ENCODE measurements at places on chromosomes 6 and 20.

DNA sequence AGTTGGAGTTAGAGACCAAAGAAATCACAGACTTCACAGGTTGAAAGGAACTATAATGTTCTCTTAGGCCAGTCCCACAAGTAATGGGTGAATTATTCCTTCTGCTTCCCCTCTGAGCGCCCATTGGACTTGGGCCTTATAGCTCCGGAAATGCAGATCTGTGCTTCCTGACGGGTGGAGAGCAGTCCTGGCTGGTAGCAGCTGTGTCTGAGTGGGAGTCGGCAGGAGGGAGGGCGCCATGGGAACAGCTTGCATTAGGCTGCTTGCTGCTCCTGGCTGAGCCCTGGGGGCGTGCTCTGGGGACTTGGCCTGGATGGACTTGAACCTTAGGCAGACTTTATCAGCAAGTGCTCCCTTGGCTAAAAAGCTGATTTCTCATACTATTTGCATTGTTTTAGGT, 18.4 kb upstream of the NUP153 start:
- peak; percentile 72 for DNase-seq

- DNase-seq, result no peak
Observed at GRCh38 chr6:166308769-166309589, 787 bp upstream of the PRR18 start.

DNA sequence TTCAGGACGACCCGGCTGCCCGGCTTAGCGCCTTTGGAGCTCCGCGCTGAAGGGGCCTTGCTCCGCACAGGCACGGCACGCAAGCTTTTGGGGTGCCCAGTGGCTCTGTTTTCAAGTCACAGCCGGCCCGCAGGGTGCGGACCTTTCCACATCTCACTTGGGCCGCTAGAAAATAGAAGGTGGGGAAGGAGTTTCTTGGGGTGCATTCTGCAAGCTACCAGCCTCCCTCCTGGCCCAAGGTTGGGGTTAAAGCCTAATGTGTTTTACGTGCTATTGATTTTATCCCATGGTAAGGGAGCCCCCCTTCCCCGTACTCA, 561 bp downstream of the KAT14 start:
- DNase-seq, result no peak

GRCh38 chr20:58712151-58712791, 19.7 kb downstream of the NPEPL1 start:
- DNase-seq, result peak; percentile 1

DNA sequence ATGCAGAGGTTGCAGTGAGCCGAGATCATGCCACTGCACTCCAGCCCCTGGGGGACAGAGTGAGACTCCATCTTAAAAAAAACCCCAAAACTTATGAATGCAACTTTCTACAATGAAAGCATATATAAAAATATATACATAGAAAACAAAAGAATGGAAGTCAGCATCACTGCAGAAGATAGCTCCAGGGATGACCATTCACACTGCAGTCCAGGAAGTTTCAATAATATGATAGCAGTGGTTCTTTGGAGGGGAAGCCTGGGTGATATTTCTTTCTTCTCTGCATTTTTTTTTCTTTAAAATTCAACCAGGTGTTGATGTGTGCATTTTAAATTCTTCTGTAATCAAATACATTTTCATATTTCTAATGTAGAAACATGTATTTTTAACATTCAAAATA, 12.3 kb downstream of the HLA-G start:
- no peak for DNase-seq

- DNase-seq, result no peak
Observed at GRCh38 chr6:106977246-106977645, 2.7 kb upstream of the CD24 start.

DNA sequence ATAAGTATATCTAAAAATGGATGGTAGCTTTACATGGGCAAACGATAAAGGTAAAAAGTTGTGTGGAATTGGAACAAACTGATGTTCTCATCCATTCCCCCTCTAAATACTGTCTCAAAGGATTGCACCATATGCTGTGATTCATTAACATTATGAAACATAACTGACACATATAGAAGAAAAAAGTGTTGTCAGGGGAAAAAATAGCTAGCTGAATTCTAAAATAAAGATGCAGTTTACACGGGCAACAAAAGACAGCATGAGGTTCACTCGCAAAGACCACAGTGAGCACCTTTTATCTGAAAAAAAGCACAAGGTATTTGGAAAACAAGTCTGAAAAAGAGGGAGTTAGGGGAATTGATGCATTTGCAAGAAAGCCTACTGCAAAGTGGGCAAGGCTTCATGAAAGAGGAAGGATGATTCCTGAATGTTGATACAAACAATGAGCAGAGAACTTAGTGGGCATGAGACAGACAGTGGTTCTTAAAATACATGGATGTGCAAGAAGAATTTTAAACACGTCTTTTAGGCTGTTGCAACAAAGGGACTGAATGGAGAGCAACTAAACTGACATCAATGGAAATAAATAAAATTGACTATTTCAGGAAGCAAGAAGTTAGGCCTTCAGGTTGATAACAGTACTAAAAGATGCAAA, 280.9 kb downstream of the KIF16B start:
- DNase-seq, result peak; percentile 3

DNA sequence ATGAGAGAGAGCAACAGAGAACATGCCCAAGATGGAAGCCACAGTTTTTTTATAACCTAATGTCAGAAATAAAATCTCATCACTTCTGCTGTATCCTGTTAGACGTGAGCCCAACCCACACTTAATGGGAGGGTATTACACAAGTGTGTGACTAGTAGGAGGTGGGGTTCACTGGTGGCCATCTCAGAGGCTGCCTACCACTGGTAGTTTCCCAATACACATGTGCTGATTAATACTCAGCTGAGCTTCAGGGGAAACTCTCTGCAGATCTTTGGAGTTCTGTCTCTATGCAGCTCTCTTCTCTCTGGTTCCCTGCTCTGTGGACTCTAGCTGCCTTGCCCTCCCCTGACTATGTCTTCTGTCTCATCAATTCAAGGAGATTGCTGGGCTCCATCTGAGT, 35.7 kb downstream of the CNBD2 start:
- peak; percentile 49 for DNase-seq

- no peak for DNase-seq
Observed at GRCh38 chr6:46993846-46994245, 48.3 kb downstream of the ADGRF1 start.

- no peak for DNase-seq
Observed at GRCh38 chr6:90485635-90486277, 101.1 kb downstream of the MAP3K7 start.

DNA sequence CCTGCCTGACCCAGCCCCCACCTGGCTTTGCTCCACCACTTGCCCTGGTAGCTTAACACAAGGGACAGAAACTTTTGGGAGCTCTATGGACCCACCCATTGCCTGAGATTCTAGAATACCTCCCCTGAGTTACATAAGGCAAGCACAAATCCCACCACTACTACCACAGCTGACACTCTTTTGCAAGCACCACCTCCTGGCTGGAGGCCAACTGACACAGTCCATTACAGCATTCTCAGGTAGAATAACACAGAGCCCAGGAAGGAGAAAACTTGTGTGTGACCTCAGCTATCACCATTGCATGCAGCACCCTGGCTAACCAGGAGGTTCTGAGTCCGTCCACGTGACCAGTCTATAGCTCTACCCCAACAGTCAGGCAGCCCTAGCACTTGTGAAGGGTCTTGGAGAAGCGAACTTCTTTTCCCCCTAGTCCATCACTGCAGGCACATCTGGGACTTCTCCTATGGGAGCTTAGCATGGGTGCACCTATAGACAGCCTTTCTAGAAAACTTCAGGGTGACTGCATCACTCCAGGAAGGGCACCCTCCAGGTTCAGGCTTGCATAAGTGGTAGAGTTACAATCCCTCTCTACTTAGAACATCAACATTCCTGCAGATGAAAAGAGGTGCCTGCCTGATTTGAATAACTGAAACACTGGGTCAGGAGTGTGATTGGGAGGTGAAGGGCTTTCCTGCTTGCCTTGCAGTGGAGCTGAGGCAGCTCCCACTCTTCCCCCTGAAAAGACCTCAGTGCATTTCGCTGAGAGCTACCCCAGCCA, 30.1 kb downstream of the CITED2 start:
- DNase-seq, result no peak

DNA sequence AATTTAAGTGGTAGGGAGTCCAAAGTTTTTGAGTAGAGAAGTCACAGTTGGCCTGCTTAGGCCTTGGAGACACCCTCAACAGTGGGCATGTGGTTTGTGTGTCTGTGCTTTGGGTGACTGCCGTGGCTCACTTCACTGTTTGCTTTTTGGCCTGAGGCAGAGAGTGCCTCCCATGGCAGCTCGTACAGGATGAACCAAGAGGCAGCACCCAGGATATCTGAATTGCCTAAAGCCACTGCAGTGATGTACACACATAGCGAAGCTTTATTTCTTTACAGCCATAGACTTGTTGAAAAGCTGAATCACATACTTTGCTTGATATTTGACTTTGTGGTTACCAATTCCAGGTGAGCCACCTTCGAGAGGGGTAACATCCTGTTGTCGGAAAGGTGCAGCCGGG, 21.6 kb downstream of the RREB1 start:
- DNase-seq, result peak; percentile 49

- DNase-seq, result no peak
Observed at GRCh38 chr6:57180596-57180995, 8.5 kb downstream of the BAG2 start.

- peak; percentile 66 for DNase-seq
Observed at GRCh38 chr20:57594092-57594951, 25.9 kb downstream of the ZBP1 start.

- DNase-seq, result no peak
Observed at GRCh38 chr20:57107208-57107607, 159.2 kb downstream of the BMP7 start.

- no peak for DNase-seq
Observed at GRCh38 chr20:53448875-53449274, 144.8 kb downstream of the ZNF217 start.

DNA sequence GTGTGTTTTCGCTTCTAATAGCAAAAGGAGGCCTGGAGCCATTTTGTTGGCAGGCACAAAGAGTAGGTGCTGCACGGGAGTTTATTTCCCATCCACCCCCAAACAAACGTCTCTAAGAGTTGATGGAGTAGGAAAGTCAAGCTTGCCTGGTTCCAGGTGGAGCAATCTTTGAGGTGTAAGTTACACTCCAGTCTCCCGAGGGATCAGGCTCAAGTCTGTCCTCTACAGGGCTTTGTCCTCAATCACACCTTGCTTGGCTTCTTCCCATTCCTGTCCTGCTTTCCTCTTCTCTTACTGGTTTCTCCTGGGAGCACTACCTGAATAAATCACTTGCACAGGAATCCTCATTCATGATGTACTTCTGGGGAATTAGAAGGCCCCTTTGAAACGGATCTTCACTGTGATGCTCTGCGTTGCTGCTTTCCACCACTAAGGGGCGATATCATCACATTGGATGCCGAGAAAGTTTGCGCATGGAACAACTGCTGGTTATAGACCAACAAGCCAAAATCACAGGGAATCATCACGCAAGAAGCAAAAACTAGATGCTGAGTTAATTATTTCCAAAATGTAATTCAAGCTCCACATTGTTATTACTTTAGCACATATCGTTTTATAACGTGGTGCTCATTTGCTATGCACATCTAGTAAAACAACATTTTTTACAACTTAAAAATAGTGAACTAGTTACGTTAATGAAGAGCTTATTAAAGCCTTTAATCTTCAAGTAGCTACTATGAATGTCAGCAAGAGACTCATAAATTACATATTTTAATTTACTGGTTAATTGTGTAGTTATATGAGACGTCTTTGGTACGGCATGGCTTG, 156.8 kb downstream of the DNAH8 start:
- DNase-seq, result peak; percentile 63

DNA sequence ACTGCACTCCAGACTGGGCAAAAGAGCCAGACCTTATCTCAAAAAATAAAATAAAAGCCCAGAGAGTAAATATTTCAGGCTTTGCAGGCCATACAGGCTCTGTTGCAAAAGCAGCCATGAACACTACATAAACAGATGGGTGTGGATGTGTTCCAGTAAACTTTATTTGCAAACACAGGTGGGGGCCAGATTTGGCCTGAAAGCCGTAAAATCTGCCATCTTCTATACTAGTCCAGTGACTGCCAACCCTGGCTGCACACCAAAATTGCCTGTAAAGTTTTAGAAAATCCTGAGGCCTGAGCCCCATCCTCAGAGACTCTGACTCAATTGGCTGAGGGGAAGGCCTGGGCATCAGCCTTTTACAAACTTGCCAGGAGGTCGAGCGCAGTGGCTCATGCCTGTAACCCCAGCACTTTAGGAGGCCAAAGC, 103.6 kb downstream of the ZMYND8 start:
- no peak for DNase-seq

- DNase-seq, result peak; percentile 5
Observed at GRCh38 chr6:95280686-95281273, 296.6 kb upstream of the MANEA start.

- DNase-seq, result no peak
Observed at GRCh38 chr6:143198312-143198711, 137.6 kb downstream of the AIG1 start.

GRCh38 chr6:44203955-44204354, 12.8 kb upstream of the MYMX start:
- peak; percentile 66 for DNase-seq

DNA sequence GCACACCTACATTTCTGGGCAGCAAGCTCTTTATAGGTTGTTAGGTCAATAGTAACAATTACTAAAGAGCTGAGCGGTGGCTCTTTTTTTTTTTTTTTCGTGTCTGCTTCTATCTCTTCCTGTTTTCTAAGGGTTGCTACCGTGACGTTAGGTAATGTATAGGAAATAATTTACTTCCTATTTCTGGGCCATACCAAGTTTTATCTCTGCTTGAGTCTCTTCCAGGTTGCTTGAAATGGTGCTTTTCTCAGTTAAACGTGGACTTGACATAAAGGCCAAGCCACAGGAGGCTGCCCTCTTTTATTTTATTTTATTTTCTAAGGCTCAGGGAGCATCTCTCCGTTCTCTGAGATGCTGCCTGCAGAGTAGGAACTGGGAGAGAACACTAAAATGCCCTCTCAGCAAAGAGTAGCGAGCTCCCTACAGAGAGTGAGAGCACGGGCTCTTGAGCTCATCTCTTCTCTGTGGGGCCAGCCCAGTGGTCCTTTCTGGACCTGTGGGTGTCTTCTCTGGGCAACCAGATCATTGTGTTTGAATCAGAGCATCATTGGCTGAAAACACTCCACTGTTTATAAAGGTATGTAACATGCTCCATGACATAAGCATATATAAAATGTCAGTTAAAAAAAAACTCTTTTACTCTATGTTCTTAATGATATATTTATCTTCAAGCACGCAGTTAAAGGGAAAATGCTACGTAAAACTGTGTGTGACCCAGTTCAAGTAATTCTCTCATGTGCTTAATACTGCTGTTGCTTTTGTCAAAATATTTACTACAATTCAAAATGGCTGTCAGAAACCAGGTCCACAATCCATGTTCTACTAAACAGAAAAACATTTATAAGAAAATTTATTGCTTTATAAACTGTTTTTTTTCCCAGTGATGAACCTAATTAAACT, at the start of gene ZNF831:
Gene ZNF831 (plus strand): TSS at position 191 of the 900 bp plus-strand sequence. CDS start 27,199 bp downstream, outside the sequence.
- peak; percentile 72 for DNase-seq

DNA sequence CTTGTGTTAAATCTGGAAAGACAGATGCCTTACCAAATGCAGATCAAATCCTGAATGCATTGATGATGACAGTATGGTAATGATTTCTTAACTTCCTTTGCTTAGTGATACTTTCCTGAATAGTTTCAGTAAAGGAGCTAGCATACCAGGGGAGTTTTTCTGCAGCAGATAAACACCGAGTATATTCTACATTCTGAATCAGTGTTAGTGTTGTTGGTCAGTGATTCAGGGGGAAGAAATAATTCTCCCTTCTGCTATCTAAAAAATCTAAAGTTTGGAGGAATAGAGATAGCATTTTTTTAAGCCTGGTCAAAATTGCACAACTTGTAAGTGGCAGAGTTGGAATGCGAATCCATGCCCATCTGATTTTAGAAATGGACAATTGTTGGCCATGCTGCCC, 512.2 kb upstream of the MARCKS start:
- DNase-seq, result no peak

- no peak for DNase-seq
Observed at GRCh38 chr20:41131594-41132387, 5.6 kb upstream of the PLCG1 start.

All from NB4 (cell line).